Activated T-cell treated with anti-CD3 and anti-CD28 coated beads for 4 hours (primary cell): ENCODE measurements at places on chromosomes 1 and 21.

DNA sequence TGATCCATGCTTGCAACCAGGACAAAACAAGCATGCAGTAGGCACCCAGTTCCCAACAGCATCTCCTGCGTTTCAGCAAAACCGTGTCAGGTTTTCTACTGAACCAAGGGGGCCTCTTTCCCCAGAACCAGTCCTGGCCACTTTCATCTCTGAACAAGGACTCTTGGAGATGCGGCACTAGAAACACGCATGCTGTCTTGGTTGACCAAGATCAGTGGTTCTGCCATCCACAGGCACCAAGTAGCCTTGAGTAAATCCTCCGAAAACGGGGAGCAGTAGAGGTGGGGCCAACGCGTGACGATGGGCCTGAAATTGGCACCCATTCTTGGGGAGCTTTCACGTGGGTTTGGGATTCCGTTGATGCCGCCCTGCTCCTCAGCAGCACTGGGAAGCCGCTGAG, 62.5 kb upstream of the AJAP1 start:
- DNase-seq = no peak

DNA sequence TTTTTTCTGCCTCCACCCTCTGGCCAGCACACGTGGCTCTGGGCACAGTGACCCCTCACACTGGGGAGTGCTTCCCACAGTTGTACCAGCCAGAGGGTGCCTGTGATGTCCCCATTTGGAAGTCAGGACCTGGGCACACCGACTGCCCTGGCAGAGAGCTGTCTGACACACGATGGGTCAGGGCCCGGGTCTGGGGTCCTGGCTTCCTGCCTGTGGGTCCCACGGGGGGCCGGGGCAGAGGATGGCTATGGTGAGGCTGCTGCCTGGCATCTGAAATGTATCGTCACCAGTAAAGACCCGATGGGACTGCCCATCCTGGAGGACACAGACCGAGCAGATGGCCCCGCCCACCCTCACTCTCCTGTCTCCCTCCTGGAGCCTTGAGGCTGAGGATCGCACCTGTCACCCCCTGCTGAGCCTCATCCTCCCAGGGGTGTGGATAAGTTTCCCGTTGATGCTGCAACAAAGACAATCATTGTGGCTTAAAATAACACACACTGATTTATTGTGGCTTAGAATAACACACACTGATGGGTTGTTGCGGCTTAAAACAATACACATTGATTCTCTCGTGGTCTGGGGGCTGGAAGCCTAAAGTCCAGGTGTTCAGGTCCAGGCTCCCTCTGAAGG, 88.8 kb upstream of the TTC34 start:
- no peak for DNase-seq

- no peak for DNase-seq
Observed at GRCh38 chr21:42189860-42190485, 29.0 kb upstream of the ABCG1 start.

DNA sequence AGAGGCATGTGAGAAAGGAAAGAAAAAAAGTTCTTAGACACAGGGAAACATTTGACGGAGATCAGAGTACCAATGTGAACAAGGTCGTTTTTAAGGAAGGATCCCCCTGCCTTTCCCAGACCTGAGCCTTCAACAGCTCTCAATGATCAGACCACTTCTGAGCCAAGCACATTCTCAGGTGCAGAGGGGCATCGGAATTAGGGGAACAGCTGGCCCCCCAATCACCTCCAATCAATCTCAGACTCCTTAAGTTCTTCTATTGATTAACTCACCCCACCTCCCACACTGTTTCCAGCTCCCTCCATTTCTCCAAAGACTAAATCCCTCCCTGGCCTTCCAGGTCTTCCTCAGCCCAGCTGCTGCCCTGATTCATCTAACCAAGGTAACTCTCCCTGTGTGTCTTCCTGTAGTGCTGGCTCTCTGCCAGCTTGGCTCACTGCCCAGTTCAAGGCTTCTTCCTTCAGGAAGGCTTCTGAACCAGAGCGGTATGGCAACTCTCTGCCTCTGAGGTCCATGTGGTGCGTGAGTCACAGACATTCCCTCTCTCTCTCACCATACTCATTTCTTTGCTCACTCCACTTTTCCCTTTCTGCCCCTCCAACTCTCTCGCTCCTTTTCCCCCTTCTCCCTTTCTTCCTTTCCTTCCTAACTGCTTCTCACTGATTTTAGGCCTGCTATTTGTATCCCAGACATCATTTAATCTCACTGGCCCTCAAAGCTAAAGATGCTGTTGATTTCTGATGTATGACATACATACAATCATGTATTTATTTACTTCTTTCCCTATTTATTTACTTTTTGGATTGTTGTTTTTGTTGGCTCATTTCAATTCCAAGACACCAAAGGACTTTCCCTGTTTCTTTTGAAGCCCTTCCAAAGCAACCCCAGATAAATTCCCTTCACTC, 18.1 kb downstream of the CFAP45 start:
- DNase-seq = no peak
